Stimulated activated naive CD8-positive, alpha-beta T cell treated with anti-CD3 and anti-CD28 coated beads, Interleukin-15, Interleukin-2, amounts not matched to agents 100 U/mL and 50 U/mL, for 24 hours (primary cell): ENCODE measurements at places on chromosomes 4 and X.

GRCh38 chr4:123598331-123598730 lies 201.7 kb downstream of the SPRY1 start:
- DNase-seq = no peak

GRCh38 chr4:42906891-42907759 lies 14.6 kb downstream of the GRXCR1 start:
- no peak for DNase-seq

GRCh38 chrX:73127700-73128241 lies 48.5 kb upstream of the PABPC1L2A start:
- DNase-seq = no peak

DNA sequence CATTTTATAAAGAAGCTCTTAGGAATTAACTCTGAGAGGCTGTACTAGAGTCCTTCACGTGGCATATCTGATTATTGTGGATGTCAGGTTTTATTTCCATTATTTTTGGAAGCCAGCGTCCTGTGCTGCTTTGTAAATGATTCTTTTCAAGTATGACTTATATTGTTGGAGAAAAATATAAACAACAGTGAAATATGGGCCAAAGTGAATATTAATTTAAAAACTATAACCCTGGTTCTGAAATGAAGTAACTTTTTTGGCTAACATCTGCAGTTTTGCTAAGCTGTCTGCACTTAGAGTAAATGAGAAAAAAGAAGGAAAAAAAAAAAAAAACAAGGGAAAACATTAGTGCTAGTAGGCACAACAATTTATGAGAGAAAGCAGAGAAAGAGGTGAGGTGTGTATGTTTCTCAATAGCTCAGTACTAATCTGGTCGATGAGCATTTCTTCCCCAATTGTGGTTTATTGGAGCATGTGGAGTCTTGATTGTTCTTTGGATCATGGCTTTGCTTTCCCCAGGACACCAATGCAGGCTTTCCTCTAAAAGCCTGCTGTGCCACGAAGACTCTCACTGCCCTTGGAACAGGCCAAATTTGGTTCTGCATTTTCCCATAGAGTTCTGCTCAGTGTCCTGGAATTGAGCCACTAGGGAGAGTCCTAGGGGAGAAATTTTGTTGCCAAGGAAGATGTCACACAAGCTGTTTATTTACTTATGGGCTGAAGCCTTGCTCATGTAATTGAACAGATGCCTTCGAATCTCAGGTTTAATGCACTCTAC lies 273.3 kb downstream of the DKK2 start:
- DNase-seq = no peak

- peak; percentile 46 for DNase-seq
These were observed 7.0 kb downstream of the TNIP3 start for GRCh38 chr4:121156822-121157769.

GRCh38 chr4:154593868-154594267 lies 3.3 kb upstream of the FGA start:
- DNase-seq = no peak

- no peak for DNase-seq
These were observed 16.8 kb upstream of the FAM241A start for GRCh38 chr4:112128452-112128851.

DNA sequence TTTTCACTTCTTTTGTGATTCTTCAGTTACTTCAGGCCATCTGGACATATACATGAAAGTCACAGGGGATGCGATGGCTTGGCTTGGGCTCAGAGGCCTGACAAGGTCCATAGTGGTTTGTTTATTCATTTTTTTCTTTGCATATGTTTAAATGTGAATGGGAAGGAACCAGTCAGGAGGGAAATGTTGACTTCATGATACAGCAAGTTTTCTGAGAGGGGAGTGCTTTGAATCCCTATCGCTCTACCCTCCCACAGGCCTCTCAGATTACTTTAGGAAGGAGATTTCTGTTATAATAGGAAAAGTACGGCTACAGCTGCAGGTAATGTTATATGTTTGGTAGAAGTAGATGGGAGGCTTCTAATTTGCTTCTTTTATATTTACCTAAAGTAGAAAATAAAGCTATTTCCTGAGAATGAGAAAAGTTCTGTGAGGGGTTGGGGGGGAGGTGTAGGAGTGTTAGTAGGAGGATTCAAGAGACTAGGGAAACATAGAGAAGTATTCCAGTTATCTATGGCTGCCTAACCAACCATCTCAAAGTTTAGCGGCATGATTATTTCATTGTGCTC lies 322.9 kb downstream of the RAPGEF2 start:
- DNase-seq = no peak

- DNase-seq = no peak
These were observed 240.3 kb upstream of the ANXA3 start for GRCh38 chr4:78311306-78311705.

DNA sequence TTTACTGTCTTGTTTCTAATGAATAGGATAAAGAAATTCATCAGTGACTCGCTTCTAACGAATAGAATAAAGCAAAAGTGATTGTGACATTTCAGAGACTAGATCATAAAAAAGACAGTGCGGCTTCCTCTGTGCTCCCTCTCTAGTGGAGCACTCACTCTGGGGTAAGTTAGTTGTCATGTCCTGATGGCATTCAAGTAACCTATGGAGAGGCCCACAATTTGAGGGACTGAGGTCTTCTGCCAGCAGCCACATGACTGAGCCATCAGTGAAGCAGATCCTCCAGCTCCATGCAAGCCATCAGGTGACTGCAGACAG lies 72.4 kb downstream of the YIPF6 start:
- no peak for DNase-seq

- DNase-seq = no peak
These were observed 78.0 kb downstream of the ACOX3 start for GRCh38 chr4:8362483-8362882.

- no peak for DNase-seq
These were observed 76.4 kb downstream of the ACOX3 start for GRCh38 chr4:8364141-8364540.

DNA sequence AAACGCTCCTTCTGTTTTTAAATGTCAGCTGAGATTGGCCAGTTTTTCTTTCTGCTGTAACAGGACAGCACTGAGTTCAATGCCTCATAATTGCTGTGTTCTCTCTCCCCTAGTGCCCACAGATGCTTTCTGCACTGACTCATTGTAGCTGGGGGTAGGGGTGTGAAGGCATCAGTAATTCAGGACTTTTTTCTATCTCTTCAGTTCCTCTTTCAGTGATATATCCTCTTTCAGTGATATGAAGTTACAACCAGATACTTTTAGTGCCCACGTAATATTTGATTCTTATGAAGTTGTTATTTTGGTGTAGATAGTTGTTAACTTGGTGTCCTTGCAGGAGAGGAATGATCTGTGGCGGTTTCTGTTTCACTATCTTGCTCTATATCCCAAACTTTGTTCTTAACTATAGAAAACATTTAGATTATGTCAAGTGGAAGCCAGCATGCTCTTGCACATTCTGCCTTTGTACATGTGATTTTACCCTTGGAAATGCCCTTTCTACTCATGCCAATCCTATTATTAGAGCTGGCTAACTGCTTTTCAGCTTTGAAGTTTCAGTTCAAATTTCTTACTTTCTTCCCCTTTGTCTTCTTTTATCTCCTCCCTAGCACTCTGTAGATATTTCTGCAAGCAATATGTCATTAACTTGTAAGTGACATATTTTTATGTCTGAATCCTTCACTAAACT lies 1258.4 kb downstream of the FAM133A start:
- DNase-seq = no peak

- no peak for DNase-seq
These were observed 2.0 kb upstream of the ADH7 start for GRCh38 chr4:99436976-99437722.

- no peak for DNase-seq
These were observed 671.8 kb downstream of the CCSER1 start for GRCh38 chr4:90798948-90799347.
